Hindlimb muscle (tissue), 1 donor: ENCODE measurements at places on chromosomes 5 and 9. TPM values are rescaled to one million over a fixed set of nuclear protein-coding genes. Genes with fewer than 3 reads are reported as not detected.

TMED9 gene
- polyA plus RNA-seq, result 114 TPM

GMCL2 gene
- not detected for polyA plus RNA-seq

LECT2 gene
- not detected for polyA plus RNA-seq

ARAP3 gene
- polyA plus RNA-seq, result 13.9 TPM

FOXD4 gene
- 2.7 TPM for polyA plus RNA-seq

PCDHGA9 gene
- 4.4 TPM for polyA plus RNA-seq

SLC6A18 gene
- polyA plus RNA-seq, result not detected

CTXN3 gene
- polyA plus RNA-seq, result 1.2 TPM

DNA sequence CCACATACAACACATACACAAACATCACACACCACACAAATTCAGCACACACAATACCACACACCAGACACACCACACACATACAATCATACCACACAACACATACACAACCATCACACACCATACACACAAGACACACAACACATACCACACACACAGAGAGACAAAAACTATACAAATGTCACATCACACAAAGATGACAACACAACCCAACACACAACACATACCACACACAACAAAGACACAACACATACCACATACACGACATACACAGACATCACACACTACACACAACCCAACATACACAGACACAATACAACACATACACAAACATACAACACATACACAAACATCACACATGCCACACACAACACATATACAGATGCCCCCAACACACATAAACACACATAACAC, 44.8 kb downstream of the ROR2 start:
- DNase-seq, result no peak

- DNase-seq, result no peak
Observed at GRCh38 chr9:18396102-18396728, 77.7 kb upstream of the ADAMTSL1 start.

DNA sequence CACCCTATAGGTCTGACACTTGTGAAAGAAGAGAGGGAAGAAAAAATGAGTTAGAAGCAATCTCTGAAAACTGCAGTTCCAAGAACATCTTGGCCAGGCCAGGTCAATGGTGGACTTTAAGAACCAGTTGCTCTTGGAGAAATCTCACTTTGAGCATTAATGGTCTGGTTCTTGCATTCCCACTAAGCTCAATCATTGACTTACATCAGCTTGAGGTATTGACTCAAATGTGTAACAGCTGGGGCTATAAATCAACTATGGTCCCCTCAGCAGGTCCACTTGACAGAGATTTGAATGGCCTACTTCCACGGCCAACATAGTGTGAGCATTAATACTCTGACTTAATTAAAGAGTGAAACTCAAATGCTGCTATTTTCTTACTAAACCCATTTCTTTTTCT, 357.8 kb upstream of the RGMB start:
- no peak for DNase-seq

DNA sequence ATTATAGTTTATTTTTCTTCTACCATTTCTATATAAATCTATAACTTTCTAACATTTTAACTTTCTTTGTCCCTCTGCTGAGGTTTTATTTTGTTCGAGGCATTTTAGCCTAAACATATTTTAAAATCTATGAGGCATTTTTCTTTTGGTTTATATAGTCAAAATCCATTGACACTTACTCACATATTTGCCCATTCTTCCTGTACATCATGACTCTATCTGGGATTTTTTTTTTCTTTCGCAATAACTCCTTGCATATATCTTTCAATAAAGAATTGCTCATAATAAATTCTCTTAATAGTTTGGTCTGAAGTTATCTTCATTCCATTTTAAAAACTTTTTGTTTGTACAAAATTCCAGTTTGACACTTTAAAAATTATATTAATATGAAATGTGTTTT, 632.3 kb downstream of the TLE4 start:
- no peak for DNase-seq

DNA sequence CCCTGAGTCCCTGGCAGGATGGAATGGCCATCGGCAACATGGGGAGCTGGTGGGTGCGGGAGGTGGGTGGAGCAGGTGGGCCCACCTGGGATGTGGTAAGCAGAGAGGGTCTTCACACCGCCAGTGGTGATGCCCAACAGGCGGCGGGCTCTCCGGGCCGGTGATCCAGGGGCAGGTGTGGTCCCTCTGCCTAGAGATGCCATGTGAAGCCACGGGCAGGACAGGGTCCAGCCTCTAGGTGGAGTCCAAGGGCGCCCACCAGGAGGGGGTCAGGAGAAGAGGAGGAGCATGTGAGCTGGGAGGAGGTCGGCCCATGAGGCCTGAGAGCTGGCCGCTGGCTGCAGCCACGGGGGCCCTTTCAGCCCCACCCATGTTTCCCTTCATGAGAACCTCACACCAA, 221.1 kb downstream of the FANCC start:
- DNase-seq, result no peak

DNA sequence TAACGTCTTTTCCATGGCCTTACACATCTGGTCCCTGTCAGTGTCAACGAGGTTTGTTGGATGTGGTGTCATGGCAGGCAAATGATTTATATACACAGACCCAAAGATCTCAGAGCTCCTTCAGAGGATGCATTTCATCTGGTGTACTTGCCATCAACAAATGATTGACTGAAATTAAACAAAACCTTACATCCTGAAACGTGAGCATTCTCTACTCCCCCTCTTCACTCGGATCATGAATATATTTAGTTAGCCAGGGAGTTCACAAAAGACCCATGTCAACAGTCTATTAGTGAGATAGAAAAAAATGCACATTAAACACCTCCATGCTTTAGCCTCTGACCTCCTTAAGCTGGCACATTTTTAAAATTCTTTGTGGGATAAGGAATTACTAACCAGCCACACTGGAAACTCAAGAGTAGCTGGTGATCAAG, 215.6 kb downstream of the EFNA5 start:
- no peak for DNase-seq

DNA sequence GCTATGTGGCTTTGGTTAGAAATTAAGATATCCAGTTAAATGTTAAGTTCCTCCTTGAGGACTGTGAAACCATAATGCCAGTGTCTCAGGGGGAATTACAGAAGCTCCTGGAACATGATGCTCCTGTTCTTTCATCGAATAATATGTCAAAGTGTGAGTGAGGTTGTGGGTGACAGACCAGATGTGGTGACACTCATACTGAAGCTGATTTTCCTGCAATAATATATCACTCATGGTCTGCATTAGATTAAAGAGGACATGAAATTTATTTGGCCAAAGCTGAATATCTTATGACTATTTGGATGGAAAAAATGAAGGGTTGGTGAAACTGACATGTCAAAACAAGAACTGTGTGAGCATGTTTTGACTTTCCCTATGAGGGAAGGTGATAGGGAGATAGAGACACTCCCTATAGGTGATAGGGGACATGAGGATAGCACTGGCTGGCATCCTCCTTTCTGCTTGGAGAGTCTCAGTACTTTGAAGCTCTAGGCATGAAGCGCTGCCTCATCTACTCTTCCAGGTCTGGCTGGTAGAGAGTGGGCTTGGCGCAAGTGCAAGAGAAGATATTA, 173.5 kb downstream of the ARHGEF28 start:
- no peak for DNase-seq

GRCh38 chr5:135582099-135582781, 3.4 kb upstream of the CXCL14 start:
- DNase-seq, result no peak

- DNase-seq, result no peak
Observed at GRCh38 chr9:119559056-119559455, 189.8 kb upstream of the BRINP1 start.

GRCh38 chr9:88605512-88606362, 70.8 kb downstream of the NXNL2 start:
- DNase-seq, result no peak

- DNase-seq, result no peak
Observed at GRCh38 chr5:172438319-172438668, 16.0 kb downstream of the SH3PXD2B start.
